ENCODE measurements at places on chromosomes 5 and 9.
A peak's percentile ranks its signal among the peaks of the same experiment; 100 is the strongest.

- DNase-seq: no peak
Observed at GRCh38 chr5:98804066-98804465, 30.6 kb downstream of the RGMB start.

GRCh38 chr5:173029499-173029921, 26.6 kb upstream of the CREBRF start:
- no peak for DNase-seq

DNA sequence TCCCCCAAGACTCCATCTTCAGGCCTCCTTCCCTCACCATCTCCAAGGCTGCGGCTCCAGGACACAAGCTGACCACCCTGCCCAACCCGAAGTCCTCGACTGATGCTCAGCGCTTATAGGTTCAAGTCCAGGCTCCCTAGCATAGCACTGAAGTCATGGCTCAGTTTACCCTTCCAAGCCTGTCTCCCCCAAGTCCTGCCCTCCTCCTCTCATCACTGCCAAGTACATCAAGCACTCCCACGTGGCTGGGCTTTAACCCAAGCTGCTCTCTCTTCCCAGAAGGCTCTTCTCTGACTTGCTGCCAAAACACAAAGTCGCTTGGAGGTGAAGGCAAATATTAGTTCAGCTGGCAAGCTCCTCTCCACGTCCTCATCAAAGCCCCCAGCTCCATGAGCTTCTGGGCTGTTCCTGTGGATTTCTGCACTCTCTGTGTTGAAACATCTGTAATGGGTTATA, 22.1 kb upstream of the MARCHF6 start:
- DNase-seq: no peak

- peak; percentile 40 for DNase-seq
Observed at GRCh38 chr5:154756868-154757813, 2.0 kb downstream of the LARP1 start.

DNA sequence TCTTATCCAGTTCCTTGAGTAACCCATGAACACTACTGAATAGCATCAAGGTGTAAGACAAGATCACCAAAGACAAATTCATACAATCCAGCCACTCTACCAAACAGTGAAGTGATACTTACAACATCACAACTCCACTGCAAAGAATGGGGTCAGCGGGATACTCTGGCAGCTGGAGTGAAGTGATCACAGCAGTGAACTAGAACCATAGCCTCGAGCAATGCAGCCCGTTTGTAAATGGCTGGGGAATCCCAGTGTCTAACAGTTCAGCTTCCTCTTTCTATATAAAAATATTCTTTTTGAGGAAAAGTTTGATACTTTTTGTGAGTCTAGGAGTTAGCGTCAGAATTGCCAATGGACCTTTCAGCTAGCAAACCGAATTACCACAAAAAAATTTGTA, 515.2 kb downstream of the ZNF608 start:
- DNase-seq: no peak

DNA sequence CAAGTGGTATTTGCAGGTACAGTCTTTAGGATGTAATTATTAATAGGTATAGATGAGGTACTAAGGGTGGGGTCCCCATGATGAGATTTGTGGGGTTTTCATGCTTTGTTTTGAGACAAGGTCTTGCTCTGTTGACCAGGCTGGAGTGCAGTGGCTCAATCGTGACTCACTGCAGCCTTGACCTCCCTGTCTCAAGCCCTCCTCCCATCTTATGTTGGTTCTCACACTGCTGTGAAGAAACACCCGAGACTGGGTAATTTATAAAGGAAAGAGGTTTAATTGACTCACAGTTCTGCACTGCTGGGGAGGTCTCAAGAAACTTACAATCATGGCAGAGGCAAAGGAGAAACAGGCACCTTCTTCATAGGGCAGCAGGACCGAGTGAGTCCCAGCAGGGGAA, 217.5 kb downstream of the CDK5RAP2 start:
- no peak for DNase-seq

DNA sequence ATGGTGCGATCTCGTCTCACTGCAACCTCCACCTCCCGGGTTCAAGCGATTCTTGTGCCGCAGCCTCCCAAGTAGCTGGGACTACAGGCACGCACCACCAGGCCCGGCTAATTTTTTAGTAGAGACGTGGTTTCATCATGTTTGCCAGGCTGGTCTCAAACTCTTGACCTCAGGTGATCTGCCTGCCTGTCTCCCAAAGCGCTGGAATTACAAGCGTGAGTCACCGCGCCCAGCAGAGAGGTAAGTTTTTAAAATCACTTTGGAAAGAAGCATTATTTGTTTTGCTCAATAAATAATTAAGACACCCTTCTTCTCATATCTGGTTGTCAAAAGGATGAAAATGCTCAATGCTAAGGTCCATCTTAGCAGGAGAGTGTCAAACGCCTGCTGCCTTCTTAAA, 48.5 kb upstream of the STXBP1 start:
- no peak for DNase-seq

DNA sequence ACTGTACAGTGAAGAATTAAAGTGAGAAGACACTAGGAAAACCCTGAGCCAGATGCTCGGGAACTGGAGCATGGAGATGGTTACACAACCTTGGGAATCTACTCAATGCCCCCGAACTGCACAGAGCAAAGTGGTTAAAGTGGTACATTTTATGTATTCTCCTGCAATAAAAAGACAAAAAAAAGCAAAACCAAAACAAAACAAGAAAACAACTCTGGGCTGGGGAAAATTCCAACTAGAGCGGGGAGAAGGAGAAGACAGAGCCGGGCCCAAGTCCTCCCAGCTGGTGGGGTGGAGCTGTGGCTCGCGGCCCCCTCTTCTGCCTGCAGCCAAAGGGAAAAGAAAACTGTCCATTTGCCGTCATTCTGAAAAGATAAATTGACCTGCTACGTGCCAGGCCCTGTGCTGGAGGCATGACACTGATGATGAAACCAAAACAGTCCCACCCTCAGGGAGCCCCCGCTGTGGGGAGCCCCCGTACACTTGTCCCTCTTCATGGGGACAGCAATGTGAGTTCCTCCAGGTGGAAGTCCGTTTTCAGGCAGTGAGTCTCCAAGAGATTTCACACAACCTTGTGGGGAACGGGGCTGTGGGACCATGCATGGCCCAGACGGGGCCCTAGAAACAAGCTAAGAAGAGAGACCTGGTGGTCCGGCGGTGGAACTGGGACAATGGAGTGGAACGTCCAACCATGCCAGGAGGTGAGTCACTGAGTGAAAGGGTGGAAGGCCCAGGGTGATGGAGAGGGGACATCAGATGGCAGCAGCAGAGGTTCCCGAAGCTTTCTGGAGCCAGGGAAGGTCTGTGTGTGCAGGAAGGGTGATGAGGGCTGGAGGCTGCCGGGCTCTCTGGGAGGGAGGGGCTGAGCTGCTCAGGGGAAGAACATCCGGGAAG, 114.8 kb upstream of the COL5A1 start:
- DNase-seq: no peak

GRCh38 chr9:77726814-77727213, 78.7 kb upstream of the GNA14 start:
- no peak for DNase-seq

- no peak for DNase-seq
Observed at GRCh38 chr5:4225741-4226140, 630.1 kb downstream of the IRX1 start.

DNA sequence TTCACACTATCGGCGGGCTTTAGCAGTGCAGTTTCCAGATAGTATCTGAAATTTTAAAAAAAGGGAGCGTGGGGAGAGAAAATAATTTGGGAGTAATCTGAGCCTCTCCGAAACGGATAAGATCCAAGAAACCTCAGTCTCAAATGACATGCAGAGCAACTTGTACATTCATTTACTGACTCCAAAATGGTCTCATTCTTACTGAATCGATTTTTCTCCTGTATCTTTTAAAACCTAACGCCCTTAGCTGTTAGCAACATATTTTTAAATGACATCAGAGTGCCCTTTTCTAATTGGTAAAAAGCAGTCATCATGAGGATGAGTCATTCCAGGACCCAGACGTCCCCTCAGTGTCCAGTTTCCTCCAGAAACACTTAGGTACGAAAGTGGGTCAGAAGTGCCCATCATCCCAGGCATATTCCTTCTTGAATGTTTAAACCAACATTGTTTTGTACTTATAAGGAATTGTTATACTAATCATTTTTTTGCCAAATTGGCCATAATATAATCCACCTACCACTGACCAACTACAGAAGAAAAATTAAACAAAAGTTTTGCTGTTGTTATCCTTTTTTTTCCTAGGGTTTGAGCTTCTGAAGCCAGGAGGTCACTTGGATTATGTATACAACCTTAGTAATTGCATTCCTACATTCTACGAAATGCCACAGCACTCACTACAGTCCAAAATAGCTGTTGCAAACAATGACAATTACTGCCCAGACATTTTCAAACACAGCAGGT, 354.4 kb downstream of the ADAMTS6 start:
- no peak for DNase-seq

- DNase-seq: no peak
Observed at GRCh38 chr9:27425827-27426510, 98.1 kb upstream of the IFNK start.

DNA sequence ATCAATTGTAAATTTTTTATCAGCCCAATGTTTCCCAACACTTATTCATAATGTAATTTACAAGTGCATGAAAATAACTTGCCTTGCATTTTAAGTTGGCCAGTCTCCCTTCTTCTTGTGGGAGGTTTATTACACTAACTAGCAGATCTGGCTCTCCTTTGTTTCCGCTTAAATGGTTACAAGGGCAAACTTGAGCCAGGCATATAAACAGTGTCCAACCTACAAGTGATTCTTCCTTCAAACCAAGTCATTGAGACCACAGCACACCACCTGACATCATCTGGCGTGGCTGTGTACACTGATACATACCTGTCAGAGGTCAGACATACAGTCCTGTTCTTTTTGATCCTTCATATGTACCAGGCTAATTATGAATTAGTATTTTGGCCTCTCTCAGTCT, 80.1 kb downstream of the ALDH1A1 start:
- no peak for DNase-seq

- DNase-seq: no peak
Observed at GRCh38 chr5:59483971-59484472, 409.5 kb downstream of the PDE4D start.

- no peak for DNase-seq
Observed at GRCh38 chr5:75951158-75951557, 132.0 kb upstream of the SV2C start.

DNA sequence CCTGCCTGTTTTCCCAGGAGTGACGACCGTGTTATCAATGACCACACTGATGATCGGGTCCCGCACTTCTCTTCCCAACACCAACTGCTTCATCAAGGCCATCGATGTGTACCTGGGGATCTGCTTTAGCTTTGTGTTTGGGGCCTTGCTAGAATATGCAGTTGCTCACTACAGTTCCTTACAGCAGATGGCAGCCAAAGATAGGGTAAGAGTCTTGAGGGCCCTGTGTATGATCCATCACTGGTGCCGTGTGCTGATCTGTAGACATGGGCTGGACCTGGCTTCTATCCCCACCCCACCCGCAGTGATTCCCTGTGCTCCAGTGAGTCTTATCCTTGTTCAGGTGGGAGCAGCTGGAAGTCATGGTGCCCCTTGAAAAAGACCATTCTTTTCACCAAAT, 26.0 kb downstream of the GABRP start:
- DNase-seq: no peak

DNA sequence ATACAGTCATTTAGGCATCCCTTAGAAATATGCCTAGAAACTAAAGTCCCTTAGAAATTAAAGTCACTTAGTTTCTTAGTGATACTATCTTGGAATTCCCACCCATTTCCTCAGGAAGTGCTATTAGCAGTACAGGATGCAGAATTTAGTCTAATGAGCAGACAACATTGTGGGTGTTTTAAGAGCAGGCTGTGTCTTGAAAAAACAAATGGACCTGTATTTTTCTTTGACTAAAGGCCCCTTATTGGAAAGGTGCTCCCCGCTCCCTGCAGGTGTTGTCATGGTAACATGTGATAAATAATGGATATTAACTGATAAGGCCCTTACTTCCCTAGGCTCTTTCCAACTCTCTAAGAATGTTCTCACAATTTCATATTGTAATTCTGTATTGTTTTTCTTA, 38.8 kb upstream of the STARD4 start:
- DNase-seq: no peak

- no peak for DNase-seq
Observed at GRCh38 chr9:79562749-79563386, 8.9 kb upstream of the TLE4 start.

GRCh38 chr9:130940027-130940549, 1.0 kb upstream of the FIBCD1 start:
- no peak for DNase-seq

- no peak for DNase-seq
Observed at GRCh38 chr5:98641671-98642070, 131.8 kb upstream of the RGMB start.

DNA sequence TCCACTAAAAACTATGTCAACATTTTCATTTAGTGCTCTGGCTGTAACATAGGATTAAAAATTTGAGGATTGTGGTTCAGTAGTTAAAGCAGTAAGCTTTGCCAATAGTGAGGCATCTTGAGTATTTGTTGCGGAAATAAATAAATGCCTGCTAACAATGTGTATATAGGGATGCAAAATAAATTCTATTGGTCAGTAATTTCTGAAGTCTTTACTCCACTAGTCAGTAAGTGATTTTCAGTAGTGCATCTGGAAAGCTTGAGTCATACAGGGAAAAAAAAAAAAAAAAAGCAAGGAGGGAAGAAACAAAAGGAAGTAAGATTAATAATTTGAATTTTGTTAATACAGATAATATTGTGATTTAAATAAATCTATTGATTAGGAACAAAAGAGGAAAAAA, 21.0 kb downstream of the NIPBL start:
- DNase-seq: no peak

DNA sequence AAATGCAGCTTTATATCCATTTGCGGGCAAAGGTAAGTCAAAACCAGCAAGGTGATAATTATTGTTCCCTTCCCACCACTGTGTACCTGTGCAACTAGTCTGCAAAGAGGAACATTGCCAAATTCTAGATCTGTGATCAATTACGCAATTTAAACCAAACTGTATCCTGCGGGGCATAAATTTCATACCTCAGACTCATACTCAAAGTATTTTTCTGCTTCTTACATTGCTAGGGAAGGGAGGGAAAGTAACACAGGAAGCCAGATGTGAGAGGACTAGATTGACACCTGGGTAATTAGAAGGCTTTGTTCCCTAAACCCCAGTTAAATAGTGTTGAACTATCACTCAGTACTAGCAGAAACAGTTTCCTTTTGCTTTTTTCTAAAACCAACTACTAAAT, 240.2 kb upstream of the ZNF608 start:
- no peak for DNase-seq

- no peak for DNase-seq
Observed at GRCh38 chr9:13383855-13384254, 104.4 kb upstream of the MPDZ start.

DNA sequence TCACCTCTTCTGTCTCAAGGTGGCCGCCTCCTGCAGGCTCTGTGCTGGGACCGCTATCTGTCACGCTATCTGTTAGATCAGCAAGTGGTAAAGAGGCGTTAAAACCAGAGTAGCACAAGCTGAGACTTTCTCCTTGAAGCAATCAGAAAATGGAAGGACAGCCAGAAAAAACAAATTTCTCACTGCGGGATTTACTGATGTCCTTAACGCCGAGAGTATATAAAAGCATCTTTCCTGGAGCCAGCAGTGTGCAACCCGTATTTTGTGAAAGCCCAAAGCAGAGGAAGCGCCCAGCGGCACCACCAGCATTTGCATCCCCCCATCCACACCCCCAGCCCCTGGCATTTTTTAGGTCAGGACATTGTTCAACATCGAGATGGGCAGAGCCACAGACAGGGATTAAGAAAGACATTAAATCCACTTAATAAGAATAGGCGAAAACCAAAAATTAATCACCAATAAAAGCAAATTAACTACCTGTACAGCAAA, 48.6 kb downstream of the DUSP1 start:
- DNase-seq: no peak

GRCh38 chr9:134489621-134490408, 151.8 kb upstream of the COL5A1 start:
- no peak for DNase-seq

GRCh38 chr5:158753354-158753753, 346.4 kb downstream of the EBF1 start:
- DNase-seq: no peak
